ENCODE measurements at places on chromosomes 5 and 9.

GRCh38 chr5:36073595-36074216 is 7.0 kb upstream of the UGT3A2 start:
- no peak for DNase-seq

DNA sequence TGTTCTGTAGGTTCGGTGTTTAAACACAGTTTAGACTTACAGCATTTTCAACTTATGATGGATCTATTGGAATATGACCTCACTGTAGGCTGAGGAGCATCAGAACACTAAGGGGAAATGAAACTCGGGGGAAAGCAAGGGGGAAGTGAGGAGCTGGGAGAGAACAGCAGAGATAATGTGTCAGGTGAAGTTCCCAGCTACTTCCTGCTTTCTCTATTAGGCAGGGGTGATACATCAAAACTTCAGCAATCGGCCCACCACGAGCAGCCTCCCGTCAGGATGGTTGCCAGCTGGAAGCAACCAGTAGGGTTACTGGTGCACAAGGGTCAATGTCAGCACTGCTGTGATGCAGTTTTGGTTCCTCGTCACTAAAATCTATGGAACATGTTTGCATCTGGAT is 34.3 kb downstream of the FAT2 start:
- no peak for DNase-seq

DNA sequence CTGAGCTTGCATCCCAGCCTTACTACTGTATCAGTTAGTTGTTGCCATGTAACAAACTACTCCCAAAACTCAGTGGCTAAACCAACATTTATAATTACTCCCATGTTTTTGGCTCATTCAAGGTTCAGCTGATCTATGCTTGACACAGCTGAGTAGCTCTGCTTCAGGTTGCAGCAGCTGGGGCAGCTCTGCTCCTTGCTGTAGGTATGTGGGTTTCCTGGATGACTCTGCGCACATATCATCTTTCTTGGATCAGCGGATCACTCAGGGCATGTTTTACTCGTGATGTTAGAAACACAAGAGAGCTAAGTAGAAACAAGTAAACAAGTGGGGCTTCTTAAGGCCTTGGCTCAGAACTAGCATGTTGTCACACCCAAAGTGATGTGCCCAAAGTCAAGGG is 15.1 kb downstream of the TEK start:
- no peak for DNase-seq

DNA sequence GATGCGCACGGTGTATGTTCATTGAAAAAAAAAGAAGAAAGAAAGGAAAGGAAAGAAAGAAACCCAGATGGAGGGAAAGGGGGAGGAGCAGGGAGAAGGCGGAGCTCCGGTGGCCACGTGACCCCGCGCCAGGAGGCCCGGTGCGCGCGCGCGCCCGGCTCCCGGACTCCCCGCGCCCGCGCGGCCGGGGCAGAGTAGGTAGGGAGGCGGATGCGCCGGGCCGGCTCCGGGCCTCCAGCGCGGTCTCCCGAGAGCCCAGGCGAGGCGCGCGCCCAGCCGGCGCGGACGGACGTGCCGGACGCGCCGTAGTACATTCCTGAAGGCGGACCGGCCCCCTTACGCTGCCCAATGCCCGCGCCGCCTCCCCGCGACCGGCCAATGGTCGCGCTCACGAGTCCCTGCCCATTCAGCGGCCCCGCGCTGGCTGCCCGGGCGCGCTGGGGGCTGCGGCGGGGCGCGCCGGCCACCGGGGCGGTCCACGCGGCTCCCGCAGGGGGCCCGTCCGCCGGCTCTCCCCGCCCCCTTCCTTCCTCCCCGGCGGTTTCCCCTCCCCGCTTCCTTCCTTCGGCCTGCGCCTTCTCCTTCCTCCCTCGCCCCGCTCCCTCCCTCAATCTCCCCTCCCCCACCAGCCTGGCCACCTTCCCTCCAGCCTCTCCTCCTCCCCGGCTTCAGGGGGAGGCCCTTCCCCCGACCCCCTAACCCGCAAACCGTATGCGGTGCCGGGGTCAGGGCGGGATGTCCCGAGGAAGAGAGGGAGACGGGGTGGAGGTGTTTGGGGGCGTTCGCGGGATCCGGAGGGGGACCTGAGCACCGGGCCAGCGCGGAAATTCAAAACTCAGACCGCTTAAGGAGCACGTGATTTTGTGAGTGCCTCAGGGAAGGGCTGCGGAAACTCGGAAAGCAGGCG is 5.8 kb downstream of the PTCH1 start:
- DNase-seq, result peak; percentile 75

GRCh38 chr5:147046281-147046680 is 167.7 kb upstream of the PPP2R2B start:
- DNase-seq, result no peak

GRCh38 chr5:39517800-39518199 is 93.0 kb upstream of the DAB2 start:
- DNase-seq, result no peak

DNA sequence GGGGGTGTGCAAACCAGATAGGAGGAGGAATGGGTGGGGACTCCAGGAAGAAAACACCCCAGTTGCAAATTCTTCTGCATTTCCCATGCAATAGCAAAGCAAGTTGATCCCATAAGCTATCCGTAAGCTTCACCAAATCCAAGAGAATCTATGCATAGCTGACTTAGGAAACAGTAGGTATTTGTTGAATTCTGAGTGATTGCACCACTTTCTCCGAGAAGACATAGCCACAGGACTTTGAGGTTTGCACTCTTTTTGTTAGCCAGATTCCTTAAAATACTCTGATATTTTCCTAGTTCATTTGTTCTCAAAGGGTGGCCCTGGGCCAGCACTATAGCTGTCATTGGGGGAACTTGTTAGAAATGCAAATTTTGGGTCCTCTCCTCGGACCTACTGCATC is 271.9 kb downstream of the SLIT3 start:
- DNase-seq, result no peak

- DNase-seq, result no peak
Measured at GRCh38 chr5:30930736-30931135, 262.8 kb upstream of the CDH6 start.

GRCh38 chr9:120742951-120743416 is 28.7 kb upstream of the MEGF9 start:
- DNase-seq, result no peak

- DNase-seq, result no peak
Measured at GRCh38 chr9:73548201-73548600, 396.5 kb downstream of the ANXA1 start.

DNA sequence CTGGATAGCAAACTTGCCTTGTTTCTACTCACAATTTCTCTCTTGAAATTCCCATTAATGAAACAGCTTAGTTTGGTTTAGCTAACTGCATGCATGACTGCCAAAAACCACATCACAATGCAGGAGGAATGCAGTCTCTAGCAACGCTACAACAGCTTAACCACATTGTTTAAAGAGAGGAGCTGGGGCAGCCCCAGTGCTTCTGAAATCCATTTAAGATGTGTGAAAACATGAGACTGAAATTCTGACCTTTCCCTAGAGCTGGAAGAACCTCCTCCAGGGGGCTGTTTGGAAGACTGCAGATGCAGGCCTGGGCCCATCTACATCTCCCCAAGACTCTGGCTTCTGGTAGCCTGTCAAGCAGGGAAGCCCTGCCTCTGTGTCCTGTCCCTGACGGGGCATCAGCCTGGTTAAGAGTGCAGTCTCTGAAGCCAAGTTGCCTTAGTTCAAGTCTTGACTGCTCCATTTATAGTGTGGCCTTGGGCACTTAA is 157.1 kb downstream of the ZNF462 start:
- no peak for DNase-seq

GRCh38 chr5:57855831-57856230 is 373.2 kb upstream of the ACTBL2 start:
- no peak for DNase-seq

GRCh38 chr9:25658571-25658970 is 19.7 kb downstream of the TUSC1 start:
- DNase-seq, result no peak

DNA sequence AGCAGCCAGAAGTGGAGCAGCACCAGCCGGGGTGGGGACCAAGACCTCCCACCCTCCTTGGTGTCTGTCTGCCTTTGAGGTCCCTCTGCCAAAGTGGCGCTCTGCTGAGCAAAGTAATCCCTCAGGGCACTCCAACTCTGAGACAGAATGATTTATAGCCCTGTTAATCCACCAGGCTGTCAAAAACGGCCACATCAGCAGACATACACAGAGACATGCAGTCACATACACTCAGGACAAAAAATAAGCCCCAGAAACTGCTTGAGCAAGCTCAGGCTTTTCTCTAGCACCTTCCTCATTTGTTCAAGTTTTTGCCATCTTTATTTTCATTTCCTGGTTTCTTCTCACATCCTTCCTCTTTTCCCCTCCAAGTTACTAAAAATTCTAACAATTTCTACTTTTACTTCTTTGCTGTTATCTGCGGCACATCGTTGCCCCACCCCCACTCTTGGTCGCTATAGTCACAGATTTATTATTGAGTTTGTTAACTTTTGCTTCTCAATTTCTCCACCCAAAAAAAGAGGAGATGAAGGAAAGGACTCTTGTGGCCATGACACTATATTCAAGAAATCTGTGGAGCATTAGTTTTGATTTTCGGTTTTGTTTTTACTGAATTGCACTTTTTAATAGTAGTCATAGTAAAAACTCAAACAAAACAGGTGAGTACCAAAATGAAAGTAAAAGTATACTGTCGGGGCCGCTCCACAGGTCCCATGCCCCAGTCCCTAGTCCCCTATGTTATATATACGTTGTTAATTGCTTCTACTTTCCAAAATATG is 17.4 kb upstream of the ADRB2 start:
- DNase-seq, result no peak

DNA sequence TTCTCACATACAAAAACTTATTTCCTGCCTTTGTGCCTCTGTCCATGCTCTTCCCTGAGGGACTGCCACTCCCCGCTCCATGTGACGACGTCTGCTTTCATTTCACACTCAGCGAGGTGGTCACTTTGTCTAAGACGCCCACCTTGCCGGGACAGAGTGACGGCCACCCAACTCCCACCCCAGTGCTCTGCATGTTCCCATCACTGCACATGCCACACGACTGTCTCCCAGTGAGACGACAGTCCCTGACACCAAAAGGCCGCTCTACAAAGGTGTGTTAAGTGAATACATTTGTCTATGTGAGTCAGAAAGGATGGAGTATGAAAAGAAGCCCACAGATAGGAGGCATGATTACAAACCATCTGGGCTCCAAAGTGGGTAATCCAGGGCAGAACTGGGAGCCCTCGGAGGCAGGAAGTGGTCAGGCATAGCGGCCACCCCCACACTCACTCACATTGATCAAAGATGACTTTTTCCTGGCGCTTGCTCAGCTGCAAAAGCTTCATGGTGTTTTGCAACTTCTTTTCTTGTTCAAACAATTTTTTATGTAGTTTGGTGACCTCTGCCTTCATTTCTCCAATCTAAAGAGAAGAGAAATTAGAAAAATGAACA is 185.8 kb downstream of the CDK5RAP2 start:
- DNase-seq, result no peak

GRCh38 chr5:72109062-72109411 is 1.8 kb downstream of the MAP1B start:
- no peak for DNase-seq

GRCh38 chr9:135198586-135199285 is 111.3 kb downstream of the OLFM1 start:
- DNase-seq, result no peak

GRCh38 chr5:38265546-38266179 is 7.3 kb downstream of the EGFLAM start:
- peak; percentile 29 for DNase-seq

Data from activated T-cell treated with anti-CD3 and anti-CD28 coated beads for 4 hours (primary cell).